ENCODE measurements at places on chromosomes 6 and 20.

DNA sequence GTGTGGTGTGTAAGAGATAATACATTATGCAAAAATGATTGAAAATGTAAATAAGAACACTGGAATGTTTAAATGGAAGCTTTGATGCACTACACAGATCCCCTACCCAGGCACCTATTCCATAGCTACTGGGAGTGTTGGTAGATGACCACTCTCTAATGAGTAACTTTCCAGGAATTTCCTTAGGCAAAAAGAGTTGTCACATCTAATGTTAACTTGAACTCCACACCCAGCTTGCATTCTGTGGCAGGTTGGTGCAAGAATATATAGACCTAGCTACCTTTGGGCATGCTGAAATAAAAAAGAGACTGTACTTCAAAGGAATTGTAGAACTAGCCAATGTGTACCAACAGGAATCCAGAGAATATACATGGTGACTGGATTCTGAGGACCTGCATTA lies 1254.2 kb upstream of the EYS start:
- DNase-seq = no peak

DNA sequence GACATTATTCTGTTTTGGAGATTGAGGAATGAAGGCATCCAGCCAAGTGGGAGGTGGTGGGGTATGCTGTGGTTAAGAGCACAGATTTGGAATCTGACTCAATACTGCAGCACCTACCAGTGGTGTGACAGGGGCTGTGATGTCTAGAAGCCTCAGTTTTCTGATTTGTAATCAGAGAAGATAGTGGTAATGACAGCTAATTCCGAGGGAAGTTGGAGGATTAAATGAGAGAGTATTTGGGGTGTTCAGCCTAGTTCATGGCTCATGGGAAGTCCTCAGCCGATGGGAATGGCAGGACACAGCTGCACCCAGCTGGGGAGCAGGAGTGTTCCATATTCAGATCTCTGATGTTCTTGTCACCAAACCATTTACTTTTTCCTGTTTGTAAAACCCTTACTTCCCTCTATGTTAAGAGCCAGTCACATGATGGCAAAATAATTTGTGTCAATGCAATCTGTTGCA lies 9.3 kb downstream of the SLC9A8 start:
- DNase-seq = no peak

- DNase-seq = no peak
Measured at GRCh38 chr6:123811378-123811777, 7.7 kb downstream of the NKAIN2 start.

DNA sequence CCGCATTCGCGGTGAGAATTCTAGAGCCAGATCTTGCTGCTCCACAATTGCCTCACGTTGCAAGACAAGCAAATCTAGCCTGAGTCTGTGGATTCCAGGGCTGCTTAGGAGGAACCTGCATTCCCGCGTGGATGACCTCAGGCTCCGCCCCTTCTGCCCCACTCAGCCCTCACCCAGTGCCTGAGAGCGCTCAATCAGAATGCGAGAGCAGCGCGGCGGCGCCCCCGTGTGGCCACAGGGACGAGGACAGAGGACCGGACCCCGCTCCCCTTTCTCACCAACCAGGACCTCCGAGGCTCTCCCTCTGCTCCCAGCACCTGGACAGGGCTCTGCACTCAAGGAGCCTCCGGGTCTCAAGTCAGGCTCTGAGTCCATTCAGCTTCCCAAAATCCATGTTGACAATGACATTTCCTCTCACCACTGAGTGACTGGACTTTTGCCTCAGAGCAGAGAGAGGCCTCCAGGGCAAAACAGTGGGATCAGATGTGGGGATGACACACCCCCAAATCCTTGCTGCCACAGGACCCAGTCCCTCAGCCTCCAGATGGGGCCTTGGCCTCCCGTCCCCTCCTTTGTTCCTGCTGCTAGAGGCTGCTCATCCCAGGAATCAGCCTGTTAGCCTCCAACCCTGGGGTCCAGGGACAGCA lies 52.0 kb downstream of the RPP21 start:
- DNase-seq = peak; percentile 45

- no peak for DNase-seq
Measured at GRCh38 chr6:115270953-115271352, 789.7 kb downstream of the FRK start.

DNA sequence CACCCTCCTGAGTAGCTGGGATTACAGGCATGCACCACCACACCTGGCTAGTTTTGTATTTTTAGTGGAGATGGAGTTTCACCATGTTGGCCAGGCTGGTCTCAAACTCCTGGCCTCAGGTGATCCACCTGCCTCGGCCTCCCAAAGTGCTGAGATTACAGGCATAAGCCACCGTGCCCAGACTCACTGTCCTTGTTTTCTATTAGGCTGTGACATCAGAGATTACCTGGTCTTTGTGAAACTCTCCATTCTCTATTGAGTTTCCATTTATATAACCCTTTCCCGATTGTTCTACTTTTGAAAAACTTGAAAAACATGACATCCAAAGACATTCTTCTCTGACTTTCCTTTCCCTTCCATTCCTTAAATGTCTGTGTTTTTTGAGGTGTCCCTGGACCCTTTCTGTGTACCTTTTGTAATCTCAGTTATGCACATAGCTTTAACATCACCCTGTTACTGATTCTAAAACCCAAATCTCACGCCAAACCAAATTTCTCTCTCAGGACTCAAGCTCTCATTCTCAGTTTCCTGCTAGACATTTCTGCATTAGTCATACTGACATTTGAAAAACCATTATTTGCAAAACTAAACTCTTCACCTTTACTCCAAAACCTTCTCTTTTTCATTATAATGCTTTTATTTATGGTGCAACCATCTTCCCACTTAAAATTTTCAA lies 137.0 kb downstream of the KHDC1L start:
- DNase-seq = no peak

DNA sequence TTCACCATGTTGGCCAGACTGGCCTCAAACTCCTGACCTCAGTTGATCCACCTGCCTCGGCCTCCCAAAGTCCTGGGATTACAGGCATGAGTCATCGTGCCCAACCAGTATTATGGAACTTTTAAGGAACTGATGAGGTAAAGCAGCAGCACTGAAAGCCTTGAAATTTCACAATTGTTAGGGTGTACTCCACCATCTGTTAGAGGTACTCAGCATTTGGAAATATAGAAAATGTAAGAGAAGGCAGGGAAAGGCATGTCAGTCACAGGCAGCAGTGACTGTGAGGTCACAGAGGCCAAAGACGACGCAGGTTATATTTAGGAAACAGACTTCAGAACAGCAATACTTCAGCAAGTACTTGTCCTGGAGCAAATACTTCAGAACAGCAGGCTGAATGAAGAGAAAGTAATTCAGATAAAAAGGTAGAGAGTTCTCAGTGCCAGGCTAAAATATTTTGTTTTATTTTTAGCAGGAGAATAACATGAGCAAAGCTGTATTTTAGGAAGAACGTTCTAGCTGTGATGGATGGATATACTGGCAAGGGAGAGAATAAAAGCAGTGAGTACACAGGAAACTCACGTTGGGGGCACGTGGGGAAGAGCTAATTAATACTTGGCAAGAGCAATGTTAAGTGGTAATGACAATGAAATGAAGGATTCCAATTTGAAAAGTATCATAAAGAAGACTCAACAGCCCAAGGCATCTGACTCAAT lies 67.2 kb downstream of the DTNBP1 start:
- DNase-seq = no peak

- no peak for DNase-seq
Measured at GRCh38 chr20:23530937-23531567, 37.2 kb downstream of the CST9L start.

DNA sequence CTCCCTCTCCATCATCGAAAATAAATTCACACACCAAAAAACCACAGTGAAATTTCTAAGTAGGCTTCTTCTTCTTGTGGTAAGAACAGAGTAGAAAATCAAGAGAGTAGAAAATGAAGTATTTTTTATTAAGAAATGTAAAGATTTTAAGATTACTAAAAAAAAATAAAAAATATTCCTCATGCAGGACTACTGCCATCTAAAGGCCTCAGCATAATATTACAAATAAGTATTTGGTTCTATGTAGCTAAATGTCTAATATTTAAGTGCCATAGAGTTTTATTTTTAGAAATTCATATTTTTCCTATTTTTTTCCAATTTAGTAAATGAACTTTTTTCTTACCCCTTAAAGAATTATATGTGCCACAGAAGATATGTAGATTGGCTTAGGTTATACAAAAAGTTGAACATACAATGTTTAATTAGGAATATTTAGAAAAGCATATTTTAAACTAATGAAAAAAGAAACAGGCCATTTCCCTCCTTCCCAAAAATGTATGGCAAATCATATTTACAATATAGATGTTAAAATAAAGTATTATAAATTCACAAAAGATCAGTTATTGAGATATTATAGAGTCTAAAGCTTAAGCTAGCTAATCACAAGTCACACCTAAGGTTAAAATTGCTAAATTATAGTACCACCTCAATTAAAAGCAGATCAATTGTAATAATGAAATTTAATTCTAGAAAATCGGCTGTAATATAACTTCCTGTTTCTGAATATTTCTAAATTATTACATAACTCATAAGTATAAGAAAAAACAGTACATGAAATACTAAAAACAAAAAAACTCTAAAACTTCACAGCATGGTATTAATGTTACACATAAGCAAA lies 3.5 kb upstream of the NT5DC1 start:
- DNase-seq = no peak

- DNase-seq = no peak
Measured at GRCh38 chr6:78868116-78868515, 765 bp downstream of the IRAK1BP1 start.

DNA sequence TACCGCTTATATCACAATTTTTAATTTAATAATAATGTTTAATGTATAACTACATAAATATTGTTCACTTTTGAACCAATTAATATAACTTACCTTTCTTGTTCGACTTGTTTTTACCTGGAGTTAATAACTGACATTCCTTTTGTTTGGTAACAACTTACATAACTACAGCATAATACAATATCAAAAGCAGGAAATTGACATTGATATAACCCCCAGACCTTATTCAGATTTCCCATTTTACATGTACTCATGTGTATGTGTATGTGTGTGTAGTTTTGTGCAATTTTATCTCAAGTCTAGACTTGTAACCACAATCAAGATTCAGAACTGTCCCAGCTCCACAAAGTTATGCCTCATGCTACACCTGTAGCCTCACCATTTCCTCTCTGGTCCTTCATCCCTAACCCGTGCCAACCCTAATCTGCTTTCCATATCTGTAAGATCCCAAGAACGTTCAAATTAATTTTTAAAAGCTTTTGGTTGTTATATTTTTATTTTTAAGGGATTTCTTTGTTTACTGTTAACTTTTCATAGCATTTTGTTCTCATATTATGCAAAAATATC lies 190.6 kb downstream of the MANEA start:
- DNase-seq = no peak

- no peak for DNase-seq
Measured at GRCh38 chr6:9896806-9897205, 518.1 kb downstream of the TFAP2A start.

DNA sequence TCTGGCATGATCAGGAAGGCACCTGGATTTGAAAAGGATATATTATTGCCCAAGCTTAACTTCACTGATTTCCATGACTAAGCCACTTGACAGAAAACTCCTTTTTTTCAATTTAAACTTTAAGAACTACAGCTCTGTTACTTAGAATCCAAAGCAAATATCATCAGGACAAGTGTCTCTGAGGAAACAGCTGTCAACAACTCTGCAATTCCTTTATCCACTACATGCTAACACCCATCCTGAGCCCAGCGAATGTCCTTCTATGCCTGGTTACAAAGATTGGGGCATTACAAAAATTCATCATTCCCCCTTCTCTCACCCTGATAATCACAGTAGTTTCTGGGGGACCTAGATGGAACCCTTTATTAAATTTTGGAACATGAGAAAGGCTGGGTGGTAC lies 136.8 kb downstream of the GMPR start:
- no peak for DNase-seq

- no peak for DNase-seq
Measured at GRCh38 chr20:14562981-14563380, 225.6 kb upstream of the FLRT3 start.

GRCh38 chr6:45591306-45591705 lies 213.6 kb upstream of the SUPT3H start:
- no peak for DNase-seq

DNA sequence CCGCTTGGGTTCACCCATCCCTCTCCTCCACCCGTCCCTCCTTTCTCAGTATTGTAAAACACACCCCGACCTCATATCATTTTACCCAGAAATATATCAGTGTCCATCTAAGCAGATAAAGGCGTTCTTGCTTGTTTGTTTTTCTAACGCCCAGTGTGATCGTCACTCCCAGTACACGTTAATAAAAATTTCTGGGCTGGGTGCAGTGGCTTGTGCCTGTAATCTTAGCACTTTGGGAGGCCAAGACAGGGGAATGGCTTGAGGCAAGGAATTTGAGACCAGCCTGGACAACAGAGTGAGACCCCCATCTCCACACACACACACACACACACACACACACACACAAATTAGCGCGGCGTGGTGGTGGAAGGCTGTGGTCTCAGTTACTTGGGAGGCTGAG lies 24.4 kb upstream of the TFAP2C start:
- DNase-seq = no peak

- no peak for DNase-seq
Measured at GRCh38 chr6:158409451-158409850, 97.2 kb downstream of the TULP4 start.

GRCh38 chr20:20641783-20642182 lies 70.7 kb downstream of the RALGAPA2 start:
- DNase-seq = no peak

- DNase-seq = peak; percentile 2
Measured at GRCh38 chr6:20946022-20946421, 411.8 kb downstream of the CDKAL1 start.

All from NCI-H524 (cell line).